ENCODE measurements at places on chromosomes 1 and 21.

- H3K36me3 ChIP-seq = peaks cover 10% of the 10 kb centered on the region
- H3K27me3 ChIP-seq = no peaks in the 10 kb centered on the region
- DNase-seq = no peak
- H3K4me3 ChIP-seq = no peak overlapping the region
These were observed 73.3 kb downstream of the RPAP2 start for GRCh38 chr1:92372164-92372563.

GRCh38 chr1:206887701-206888100, 9.5 kb upstream of the IL24 start:
- H3K36me3 ChIP-seq = no peaks in the 10 kb centered on the region
- no peak overlapping the region for H3K4me3 ChIP-seq
- H3K4me1 ChIP-seq = no peaks in the 10 kb centered on the region

DNA sequence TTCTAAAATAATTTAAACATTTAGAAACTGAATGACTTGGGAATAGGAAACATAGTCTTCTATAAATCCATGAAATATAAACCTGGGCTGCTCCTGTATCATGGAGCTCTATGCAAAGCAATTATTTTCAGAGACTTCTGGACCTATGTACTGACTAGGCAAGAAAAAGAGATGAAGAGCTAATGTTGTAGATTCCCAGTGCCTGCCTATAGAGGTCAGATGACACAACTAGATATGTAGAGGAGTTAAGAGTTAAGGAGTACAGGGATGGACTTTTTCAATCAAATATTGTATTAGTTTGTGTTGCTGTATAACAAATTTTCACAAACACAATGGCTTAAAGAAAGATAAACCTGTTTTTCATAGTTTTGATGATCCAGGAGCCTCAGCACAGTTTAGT, 1434.5 kb downstream of the KCNT2 start:
- DNase-seq = no peak
- no peaks in the 10 kb centered on the region for H3K4me1 ChIP-seq

GRCh38 chr1:79373481-79374125, 367.1 kb upstream of the ADGRL4 start:
- H3K4me1 ChIP-seq = peaks cover 8% of the 10 kb centered on the region
- no peak for DNase-seq
- no peaks in the 10 kb centered on the region for H3K27me3 ChIP-seq
- H3K4me3 ChIP-seq = no peak overlapping the region
- H3K36me3 ChIP-seq = no peaks in the 10 kb centered on the region
- H3K27ac ChIP-seq = no peak overlapping the region
